D721Med (cell line): ENCODE measurements at places on chromosomes 5 and 9.

DNA sequence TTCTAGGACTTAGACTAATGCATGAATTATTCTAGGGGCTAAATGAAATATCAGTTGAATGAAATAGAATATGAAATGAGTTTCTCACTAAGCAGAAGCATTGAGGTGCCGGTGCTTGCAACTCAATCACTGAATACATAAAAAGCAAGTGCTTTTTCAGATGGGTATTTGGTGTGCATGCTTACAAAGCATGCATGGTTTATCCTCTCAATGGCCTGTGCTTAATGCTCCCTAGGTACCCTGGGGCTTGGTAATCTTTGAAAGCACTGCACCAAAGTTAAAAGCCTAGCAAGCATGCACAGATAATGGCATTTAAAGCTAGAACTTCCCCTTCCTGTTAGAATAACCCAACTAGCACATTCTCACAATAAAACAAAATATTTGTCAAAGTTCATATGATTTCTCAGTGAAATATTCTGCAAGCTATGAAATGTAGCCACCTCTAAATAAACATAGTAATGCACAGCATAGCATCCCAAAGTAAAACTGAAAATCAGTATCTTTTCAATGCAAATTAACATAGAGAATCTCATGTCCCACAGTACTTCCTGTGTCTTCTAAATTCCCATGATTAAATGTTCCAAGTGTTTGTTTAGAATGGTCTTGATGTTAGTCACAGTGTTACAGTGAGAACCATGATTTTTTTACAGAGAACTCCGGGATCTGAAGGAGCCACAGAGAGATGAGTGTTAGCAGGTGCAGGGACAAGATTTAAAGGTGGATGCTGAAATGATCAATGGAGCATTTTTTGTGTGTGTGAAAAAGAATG lies 143.4 kb upstream of the CDH6 start:
- DNase-seq: no peak

- DNase-seq: no peak
Measured at GRCh38 chr5:97534166-97534565, 351.1 kb upstream of the RIOK2 start.

DNA sequence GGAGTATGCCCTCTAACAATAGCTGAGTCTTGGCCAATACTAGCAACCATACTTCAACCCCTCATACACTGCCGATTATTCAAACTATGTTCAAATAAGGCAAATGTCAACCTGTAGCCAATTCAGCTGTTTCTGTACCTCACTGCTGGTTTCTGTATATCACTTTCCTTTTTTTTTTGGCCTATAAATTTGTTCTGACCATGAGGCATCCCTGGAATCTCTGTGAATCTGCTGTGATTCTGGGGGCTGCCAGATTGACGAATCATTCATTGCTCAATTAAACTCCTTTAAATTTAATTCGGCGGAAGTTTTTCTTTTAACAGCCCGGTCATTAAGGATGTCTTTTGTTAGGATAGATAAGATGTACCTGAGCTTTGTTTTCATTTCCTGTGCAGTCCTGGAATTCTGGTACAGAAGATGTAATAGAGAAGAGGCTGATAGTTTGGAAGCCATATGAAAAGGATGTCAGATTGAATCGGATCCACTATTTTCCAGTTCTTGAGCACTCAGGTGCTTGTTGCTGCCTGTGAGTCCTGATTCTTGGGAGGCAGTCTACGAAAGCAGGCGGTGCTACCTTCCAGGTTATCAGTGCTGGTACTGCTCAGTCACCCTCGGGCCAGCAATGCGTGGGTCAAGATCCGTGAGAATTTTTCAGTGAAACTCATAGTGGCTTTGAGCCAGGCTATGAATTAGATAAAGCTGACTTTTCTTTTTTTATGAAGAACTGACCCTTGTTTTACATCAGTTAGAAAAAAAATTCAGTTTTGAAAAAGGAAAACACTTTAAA lies 106.2 kb upstream of the TUT7 start:
- DNase-seq: no peak

GRCh38 chr9:114288193-114289091 lies 34.5 kb upstream of the ORM1 start:
- no peak for DNase-seq

GRCh38 chr5:54895816-54896341 lies 89.5 kb downstream of the ESM1 start:
- DNase-seq: no peak

DNA sequence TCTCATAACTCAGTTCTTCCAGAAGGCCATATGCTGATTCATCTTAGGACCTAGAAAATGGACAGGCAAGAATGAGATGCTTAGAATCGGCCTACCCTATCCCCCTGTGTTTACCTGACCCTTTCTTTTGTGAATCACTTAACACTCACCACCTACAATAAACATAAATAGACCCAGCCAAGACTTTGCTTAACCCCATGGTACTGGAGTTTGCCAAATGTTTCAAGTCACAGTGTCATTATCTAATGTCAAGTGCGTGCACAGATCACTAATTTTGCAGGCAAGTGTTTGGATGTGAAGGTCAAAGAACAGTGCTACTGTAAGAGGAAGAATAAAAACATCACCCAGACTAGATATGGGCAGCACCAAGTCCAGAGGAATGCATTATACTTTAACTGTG lies 77.5 kb downstream of the GLIS3 start:
- no peak for DNase-seq

DNA sequence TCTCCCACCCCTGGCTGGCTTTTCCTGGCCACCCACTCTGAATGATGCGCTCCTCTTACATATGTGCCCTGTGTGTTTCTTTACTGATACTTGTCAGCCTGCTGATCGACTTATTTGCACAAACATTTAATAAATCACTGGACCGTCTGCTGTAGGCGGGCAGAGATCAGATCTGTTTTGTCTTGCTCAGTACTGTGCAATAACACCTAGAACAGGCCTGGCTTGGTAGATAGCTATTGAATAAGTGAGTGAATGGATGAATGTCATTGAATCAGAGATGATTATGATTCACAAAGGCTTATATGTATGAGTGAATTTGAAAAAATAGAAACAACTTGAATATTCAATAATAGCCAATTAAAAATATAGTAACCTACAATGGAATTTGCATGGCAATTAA lies 165.1 kb downstream of the RGS3 start:
- no peak for DNase-seq

DNA sequence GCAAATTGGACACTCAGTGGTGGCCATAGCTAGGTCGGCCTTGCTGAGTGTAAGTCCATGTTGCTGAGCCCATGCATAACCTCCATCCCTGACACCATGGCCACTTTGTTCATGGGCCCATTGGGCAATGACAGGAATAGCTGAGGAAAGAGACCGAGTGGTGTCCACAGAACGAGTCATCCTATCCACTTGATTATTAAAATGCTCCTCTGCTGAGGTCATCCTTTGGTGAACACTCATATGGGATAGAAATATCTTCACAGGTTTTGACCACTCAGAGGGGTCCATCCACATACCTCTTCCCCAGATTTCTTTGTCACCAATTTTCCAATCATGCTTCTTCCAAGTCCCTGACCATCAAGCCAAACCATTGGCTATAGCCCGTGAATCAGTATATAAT lies 63.6 kb downstream of the PPIC start:
- DNase-seq: no peak

DNA sequence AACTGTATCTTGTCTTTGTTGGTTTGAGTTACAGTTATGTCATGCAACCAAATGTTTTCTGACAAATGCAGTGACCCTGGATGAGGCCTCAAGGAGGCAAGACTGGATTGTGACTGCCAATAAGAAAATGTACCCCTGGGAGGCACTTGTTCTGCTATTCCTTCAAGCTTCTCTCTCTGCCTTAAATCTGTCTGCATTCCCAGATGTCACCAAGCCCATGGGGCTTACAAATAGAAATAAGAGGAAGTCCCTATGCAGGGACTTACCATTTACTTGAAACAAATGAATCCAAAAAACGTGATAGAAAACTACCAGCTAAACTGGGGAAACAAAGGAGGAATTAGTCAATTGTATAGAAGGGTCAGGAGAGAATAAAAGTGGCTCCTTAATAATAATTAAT lies 8.2 kb upstream of the PARP8 start:
- no peak for DNase-seq

DNA sequence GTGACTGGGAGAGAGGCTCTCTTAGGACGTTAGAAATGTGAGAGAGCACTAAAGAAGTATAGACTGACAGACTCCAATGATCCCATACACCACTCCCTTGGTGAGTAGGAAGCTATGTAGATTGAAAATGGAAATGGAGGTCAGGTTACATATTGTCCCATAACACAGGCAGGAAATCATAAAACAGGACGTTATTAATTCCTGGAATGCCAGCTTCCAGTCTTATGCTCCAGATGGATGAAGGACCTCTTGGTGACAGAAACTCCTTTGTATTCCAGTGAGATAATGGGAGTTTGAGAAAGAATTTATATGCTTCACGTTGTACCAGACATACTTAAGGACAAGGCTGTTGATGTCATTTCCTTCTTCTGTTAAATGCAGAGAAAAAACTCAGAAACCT lies 338.2 kb upstream of the ITGA1 start:
- no peak for DNase-seq

GRCh38 chr9:95920017-95920416 lies 44.5 kb downstream of the ERCC6L2 start:
- DNase-seq: no peak

GRCh38 chr9:82034956-82035731 lies 46.6 kb downstream of the SPATA31D1 start:
- no peak for DNase-seq

GRCh38 chr5:72625332-72625731 lies 118.1 kb upstream of the ZNF366 start:
- DNase-seq: no peak

DNA sequence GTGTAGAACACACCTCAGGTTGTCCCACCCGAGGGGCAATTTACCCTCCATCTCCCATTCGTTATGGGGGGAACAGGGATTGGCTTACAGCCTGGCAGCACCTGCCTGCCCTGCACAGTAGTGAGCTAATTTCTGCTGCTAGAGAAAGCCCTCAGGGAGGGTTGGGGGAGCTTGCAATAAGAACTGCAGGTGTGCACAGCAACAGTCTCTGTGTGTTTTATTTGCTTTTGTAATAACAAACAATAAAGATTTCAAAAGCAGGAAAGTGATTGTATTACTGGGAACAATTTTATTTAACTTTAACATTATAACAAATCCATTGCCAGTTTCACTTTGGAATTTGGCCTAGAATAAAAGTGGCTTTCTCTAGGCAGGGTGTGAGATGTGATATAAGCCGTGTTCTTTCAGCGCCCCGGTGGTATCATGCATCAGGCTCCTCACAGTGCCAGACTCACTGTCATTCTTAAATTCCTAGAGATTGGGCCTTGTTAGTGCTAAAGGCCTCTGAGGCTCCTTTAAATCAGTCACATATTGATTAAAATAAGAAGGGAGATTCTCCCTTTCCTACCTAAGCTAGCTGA lies 81.1 kb downstream of the RMI1 start:
- DNase-seq: no peak
